ENCODE measurements at places on chromosomes 11 and 22.

DNA sequence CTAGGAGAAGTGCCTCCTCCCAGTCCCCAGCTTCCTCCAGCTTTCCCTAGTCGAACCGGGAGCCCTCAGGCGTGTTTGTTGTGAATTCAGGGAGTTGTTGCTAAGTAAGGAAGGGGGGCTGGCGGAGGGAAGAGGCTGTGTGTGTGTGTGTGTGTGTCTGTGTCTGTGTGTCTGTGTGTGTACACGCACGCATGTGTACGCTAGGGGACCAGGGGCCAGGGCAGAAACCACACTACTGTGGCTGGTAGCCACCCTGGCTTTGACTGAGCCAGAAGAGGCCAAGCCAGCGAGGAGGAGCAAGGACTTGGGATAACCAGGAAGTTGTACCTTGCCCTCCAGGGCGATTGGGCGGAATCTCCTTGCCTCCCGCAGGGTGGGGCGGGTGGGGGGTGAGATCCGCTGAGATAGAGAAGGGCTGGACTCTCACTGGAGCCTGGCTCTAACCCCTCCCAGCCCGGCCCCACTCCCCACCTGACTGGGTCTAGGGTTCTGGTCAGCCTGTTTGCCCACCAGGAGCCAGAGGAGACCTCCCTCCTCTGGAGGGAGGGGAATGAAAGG is 7.5 kb downstream of the BCL9L start:
- DNase-seq: peak; percentile 58

DNA sequence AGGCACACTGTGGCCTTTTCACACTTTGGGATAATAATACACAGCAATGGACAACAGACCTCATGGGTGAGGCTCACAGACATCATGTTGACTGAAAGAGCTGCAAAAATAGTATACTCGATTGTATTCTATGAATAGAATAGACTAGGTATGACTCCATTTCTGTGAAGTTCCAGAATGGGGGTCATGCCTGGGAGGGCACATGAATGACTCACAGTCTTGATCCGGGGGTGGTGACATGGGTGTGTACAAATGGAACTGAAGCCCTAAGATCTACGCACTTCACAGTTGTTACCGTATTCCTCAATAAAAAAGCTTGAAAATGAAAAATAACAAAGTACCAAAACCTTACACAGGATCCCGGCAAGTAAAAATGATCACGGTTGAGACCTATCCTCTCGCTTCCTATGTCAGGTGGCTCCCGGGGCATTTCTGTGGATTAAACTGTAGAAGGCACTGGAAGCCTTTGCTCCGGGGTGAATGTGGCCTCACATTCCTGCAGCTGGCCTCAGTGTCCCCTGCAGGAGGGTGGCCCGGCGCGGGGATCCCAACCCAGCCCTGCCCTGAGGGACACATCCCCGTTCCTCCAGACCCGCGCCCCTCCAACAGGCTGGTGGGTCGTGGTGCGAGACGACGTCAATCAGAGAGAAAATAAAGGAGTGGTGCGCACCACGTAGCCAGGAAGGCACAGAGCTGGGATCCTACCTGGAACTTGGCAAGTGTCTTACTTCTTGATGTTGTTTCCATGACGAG is 75.9 kb downstream of the NECTIN1 start:
- DNase-seq: no peak

DNA sequence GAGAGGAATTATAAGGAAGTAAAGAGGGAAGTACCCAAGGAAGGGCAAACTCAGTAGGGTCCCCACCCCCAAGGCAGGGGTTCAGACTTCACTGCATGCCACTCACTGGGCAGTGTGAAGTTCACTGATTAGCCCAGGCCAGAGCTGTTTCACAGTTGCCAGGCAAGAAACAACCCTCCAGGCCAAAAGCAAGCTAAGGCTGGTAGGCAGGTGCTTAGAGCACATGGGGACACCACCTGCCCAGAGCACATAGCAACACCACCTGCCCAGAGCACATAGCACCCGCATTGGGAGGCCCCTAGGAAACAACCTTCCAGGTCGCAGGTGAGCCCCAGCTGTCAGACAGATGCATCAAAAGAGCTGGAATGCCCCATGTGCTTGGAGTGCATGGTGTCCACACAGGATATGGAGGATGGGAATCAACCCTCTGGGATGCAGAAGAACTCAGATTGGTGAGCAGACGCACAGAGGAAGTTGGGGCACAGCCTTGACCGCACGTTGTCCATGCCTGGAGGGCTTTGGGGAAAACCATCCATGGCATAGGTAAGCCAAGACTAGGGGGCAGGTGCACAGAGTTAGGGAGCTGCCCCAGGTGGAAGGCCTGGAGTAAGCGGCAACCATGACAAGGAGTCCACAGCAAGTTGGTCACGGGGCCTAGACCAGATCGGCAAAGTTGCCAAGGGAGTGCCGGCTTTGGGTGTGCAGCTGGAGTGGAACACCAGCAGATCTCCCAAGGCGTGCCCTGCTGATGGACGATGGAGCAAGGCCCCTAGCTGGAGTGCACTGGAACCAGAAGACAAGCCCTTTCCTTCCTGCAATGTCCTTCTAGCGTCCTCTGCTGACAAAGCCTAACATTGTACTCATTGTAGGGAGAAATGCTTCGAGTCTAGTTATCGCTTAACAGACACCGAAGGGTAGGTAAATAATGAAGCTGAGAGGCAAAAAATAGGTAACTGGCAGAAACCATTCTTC is 7.8 kb upstream of the TMEM216 start:
- no peak for DNase-seq

DNA sequence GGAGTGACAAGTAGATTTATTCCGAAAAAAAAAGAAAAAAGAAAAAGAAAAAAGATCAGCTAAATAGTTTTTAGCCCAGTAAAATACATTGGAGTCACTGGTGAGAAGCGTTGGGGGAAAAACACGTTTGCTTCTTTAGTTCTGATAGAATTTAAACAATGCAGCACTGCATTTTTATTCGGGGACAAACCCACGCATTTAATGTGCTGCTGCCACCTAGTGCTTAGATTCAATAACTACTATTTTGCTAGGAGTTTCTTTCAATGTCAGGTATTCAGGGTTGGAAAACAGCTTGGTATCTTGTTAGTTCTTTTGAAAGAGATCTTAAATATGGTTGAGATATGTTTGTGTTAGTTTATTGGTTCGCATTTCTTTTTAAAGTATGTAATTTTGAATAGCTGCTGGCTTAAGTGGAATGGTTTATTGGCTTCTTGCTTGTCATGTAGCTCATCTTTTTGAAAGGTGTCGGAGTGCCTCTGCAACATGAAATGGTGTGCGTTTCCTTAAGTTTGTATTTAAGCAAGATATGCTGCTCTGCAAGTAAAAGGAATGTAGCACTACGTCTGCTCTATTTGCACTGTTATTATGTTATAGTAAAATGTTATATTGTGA is 41.9 kb downstream of the SVIP start:
- DNase-seq: peak; percentile 26

DNA sequence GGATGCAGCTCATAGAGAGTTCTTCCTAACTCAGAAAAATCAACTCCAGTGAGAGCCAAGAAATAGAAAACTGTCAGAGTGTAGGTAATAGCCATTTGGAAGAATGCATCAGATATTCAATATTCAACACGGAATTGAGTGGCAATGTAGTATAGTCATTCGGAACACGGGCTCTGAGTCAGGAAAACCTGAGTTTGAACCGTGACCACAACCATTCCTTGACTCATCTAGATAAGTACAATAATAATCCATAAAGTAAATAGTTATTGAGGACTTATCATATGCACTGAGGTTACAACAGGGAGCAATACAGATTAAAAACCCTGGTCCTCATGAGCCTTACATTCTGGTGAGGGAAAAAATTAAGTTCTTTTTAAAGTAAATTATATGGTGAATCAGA is 62.6 kb upstream of the PHF21A start:
- DNase-seq: no peak

DNA sequence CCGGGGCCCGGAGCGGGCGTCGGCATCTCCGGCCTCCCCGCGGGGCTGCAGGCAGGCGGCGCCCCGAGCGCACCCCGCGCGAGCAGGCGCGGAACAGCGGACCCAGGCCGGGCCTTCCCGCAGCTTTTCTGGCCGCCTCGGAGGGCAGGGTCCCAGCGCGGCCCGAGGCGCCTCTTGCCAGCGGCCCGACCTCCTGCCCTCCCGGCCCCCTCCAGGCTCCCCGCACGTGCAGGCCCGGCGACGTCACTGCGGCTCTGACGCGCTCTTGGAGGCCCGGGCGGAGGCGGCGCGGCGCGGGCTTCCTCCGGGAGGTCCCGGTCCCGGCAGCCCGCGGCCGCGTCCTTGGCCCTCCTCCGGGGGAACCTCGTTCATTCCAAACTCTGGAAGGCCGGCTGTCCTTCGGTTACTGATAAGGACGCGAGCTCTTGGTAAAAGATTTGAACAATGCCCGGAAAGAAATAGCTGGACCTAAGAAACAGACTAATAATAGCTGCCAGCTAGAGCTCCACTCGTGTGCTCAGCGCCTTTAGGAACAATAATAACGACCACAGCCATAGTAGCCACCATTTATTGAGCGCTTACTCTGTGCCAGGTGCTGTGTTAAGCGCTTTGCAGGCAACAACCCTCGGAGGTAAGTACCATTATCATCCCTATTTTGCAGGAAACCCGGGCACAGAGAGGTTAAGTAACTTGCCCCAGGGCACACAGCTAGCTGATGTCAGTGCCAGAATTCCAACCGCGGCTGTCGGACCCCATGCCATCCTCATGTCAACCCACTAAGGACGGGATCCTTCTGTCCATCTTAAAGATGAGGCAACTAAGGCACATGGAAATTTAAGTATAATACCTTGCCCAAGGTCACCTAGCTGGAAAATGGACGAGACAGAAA is 39.1 kb upstream of the CREB3L1 start:
- DNase-seq: peak; percentile 84

GRCh38 chr11:126740846-126741245 is 259.7 kb downstream of the KIRREL3 start:
- no peak for DNase-seq

GRCh38 chr11:23315286-23315685 is 455.0 kb upstream of the CCDC179 start:
- no peak for DNase-seq

- no peak for DNase-seq
These were observed 686.3 kb downstream of the NTM start for GRCh38 chr11:132056689-132057088.

DNA sequence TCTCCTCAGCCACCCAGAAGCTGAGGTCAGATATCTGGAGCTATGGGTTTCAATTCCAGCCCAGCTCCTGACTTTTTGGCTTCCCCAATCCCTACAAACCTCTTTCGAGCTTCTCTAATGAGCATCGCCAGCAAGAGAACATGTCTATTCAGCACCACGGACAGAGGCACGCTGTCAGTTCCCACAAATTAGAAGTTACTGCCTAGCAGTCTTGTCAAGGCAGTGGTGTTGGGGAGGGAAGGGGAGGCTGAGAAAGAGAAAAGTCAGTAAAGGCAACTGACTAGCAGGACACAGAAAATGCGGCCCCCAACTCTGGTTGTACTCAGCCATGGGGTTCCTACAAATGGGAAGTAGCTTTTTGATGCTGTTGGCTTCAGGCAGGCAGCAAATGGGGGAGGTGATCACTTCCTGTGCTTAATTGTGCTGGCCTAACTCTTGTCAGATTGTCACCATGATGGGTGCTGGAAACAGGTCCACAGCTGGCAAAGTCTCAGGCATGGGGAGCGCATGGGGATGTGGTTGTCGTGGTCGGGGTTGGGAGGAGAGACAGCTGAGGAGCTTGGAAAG is 205.9 kb downstream of the ST3GAL4 start:
- peak; percentile 42 for DNase-seq
